ENCODE measurements at places on chromosomes 13 and 19.

GRCh38 chr13:24308068-24308445 is 1.3 kb upstream of the C1QTNF9 start:
- no peak for DNase-seq

GRCh38 chr19:55676889-55677505 is 2.0 kb downstream of the EPN1 start:
- DNase-seq = no peak

GRCh38 chr13:62653371-62653770 is 1237.7 kb upstream of the PCDH20 start:
- DNase-seq = no peak

DNA sequence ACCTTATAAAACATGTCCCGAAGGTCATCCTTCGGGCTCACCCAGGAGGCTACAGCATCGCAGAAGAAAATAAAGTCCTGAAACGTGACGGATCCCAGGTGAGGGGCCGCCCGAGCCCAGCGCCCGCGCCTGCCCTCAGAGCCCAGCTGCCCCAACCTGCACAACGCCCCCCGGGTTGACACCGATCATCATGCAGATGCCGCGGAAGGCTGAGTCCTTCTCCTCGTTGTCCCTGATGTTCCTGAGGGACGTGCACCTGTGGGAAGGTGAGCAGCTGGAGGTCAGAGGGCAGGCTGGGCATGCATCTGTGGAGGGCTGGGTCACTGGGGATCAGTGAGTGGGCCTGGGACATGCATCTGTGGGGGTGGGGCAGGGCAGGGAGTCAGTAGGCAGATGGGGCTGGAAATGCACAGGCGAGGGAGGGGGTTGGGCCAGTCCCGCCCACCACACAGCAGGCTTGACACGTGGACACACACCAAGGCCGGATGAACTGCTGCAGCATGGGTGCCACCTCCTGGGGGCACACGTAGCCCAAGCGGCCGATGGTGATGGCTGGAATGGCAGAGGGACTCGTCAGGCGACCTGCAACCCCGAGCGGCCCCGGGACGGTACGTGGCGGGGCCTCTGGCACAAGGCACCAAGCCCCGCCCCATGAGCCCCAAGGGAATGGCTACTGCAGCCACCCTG is 5.3 kb upstream of the FBXW9 start:
- DNase-seq = no peak

DNA sequence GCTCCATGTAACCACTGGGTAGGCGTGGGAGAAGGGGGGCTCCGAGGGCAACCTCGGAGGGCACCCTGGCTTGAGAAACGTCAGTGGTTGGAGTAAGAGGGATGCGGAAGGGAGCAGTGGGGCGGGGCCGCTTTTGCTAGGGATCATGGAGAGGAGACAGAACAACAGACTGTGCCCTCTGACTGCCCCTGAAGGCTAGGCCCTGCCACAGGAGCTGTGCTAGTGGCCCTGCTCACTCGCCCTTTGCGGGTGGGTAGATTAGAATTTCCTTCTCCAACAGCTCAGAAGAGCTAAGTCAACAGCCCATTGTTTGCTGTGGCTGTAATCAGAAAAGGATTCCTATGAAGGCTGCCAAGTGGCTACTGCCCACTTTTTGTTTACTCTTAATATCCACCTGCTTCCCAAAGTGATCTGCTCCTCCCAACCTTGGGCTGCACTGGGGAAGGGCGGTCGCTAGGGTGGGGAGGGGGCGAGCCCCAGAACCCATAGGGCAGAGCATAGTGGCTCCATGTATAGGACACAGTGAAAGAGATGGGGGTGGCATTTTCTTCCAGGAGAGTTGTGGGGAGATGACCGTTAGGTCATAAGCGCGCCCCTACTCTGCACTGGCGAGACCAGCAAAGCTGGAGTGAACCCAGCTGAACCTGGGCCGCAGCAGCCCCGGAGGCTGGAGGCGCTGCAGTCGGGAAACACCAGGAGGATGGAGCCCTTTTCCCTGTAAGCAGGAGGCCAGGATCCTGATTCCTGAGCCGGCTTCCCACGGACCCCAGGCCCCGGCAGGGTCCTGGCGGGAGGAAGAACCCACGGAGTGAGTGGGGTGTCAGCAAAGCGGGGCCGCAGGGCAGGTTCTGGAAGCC is 1.9 kb upstream of the C1QTNF9 start:
- DNase-seq = no peak

GRCh38 chr13:40878823-40879222 is 89.4 kb downstream of the SLC25A15 start:
- no peak for DNase-seq

DNA sequence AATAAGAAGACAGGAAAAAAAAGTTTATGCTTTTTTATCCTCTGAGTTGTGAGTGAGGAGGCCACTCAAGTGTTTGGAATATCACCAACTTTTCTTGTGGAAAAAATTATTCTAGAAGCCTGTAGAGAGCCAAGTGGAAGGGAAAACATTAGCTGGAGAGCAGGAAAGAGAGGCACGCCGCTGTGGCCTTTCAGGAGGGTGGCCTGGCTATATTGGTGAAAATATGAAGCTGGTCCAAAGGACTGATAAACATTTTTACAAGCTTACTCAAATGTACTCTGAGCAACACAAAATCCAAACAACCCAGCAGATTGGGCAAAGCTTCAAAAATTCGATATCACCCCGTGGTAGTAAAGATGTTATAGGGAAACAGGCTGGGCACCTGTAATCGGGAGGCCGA is 2.3 kb upstream of the EIF3G start:
- DNase-seq = no peak

- no peak for DNase-seq
Measured at GRCh38 chr19:41695745-41696144, 7.7 kb upstream of the CEACAM7 start.

GRCh38 chr13:113864273-113864890 is 506 bp upstream of the GAS6 start:
- no peak for DNase-seq

DNA sequence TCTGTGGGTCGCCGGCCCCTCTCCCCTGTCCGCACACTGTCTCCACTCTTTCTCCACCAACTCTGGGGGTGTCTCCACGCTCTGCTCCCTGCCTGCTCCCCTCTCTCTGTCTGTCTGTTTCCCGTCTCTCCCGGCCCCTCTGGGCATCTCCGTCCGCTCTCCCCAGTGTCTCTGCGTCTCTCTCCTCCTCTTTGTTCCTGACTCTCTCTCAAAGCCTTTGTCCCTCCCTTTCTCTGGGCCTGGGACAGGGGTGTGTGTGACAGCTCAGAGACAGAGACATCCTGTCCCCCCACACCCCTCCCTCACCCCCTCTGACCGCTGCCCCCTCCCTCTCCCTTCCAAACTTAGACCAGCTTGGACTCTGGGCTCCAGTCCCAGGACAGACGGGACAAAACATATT is 668 bp upstream of the SBK3 start:
- DNase-seq = no peak

GRCh38 chr13:22227895-22228294 is 557.0 kb downstream of the FGF9 start:
- no peak for DNase-seq

GRCh38 chr19:16087940-16088339 is 11.6 kb downstream of the TPM4 start:
- DNase-seq = no peak

- no peak for DNase-seq
Measured at GRCh38 chr13:32840989-32841713, 175.1 kb upstream of the KL start.

DNA sequence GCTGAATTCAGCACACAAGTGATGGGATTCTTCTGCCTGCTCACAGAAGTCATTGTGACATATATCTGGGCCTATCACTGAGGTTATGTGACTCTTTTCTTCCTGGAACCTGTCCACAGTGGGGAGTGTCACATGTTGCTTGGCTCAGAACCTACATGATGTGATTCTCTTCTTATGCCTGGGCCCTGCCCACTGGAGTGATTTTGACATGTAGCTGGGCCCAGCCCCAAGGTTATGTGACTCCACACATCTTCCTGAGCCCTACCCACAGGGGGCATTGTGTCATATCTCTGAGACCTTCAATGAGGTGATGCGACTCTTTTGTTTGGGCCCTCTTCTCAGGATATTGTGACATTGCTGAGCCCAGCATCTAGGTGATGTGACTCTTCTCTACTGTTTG is 17.4 kb upstream of the ZNF429 start:
- DNase-seq = no peak

- DNase-seq = no peak
Measured at GRCh38 chr13:40077396-40078027, 422.1 kb downstream of the COG6 start.

DNA sequence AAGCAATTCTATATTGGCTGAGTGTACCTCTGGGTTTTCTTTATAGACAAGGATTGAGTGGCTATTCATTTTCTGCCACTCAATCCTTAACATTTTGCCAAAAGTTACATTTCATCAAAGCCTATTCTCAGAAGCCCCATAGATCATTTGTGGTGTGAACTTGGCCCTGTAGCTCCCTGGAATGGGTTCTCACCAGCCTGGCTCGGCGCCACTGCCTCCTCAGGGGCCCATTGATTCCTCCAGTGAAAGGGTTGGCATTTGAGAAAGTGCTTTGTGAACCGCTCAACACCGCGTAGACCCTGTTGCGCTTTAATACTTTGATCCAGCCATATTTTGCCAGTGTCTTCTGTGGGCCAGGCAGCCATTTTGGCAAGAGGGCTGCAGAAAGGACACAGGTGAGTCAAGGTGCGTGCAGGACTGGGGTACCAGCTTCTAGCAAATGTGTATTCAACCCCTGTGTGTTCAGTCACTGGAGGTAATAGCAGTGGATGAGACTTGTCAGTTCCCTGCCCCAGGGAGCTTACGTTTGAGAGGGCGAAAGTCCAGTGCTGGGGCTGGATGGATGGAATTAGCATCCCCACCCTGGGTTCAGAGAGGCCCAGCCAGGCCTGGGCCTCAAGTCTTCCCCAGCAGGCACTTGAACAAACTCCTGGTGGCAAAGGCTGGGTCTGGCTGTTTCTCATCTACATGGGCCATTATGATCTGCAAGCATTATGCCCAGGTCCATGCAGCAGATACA is 3.8 kb downstream of the RAB8A start:
- no peak for DNase-seq

- DNase-seq = no peak
Measured at GRCh38 chr13:39347926-39348901, 254.8 kb downstream of the LHFPL6 start.

DNA sequence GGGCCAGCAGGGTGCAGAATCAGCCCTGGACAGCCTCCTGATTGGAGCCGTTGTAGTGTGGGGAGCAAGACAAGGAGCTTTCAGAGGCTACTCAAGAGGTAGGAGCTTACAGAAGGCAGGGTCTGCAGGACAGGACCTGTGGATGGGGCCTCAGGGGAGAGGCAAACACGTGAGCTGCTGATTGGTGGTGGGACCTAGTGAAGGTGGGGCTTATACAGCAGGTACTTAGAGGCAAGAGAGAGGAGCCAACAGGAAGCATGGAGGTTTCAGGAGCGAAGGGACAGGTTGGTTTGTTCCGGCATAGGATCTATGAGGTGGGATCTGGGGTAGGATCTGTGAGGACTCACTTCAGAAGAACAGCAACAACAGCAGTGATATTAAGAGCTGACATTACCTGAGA is 32.4 kb downstream of the ZSWIM4 start:
- DNase-seq = no peak

DNA sequence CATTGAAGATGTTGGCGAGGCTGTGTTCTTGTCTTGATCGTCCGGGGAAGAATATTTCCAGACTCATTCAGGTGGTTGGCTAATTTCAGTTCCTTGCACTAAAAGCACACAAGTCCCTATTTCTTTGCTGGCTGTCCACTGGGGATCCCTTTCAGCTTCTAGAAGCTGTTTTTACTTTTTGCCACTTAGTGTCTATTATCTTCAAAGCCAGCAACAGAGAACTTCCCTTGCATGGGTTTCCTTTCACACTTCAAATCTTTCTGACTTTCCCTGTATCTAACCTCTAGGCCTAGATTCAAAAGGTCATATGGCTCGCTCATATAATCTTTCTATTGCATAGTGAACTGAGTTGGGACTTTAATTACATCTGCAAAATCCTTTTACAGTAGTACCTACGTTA is 215.3 kb upstream of the PCDH9 start:
- DNase-seq = no peak

DNA sequence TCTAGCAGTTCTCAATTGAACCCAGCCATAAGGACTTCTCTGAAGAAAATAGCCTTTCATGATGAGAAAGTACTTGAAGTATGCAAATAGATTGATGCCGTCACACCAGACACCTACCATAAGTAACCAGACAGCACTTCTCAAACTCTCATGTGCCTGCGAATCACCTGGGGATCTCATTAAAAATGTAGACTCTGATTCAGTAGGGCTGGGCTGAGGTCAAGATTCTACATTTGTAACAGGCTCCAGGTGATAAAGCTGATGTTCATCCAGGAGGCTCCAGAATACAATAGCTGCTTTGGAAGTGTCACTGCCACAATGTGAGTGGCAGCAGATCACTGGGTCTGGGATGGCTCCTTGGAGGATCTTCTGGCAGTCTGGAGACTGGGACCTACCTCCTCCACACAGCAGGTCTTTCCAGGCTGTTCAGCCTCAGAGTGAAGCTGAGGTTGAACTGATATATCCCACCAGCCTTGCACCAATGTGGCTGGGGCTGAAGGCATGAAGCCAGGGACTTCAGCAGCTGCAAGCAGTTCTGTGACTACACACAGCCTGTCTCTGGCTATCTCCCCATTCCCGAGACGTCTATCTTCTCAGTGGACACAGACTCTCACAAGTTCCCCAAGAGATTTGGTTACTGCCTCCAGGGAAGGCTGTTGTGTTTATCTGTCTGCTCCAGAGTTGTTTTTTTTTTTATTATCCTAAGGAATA is 9.1 kb downstream of the MBNL2 start:
- DNase-seq = no peak

DNA sequence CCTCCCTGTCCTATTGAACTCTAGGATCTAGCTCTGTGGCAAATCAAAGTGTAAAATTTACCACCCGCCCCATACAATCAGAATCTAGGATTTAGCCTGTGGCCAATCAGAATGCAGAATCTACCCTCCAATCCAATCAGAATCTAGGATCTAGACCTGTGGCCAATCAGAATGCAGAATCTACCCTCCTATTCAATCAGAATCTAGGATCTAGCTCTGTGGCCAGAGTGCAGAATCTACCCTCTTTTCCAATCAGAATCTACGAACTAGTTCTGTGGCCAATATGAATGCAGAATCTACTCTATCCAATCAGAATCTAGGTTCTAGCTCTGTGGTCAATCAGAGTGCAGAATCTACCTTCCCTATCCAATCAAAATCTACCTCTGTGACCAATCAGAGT is 25.8 kb downstream of the PRKD2 start:
- no peak for DNase-seq

- DNase-seq = no peak
Measured at GRCh38 chr19:30011051-30011578, 69.1 kb downstream of the URI1 start.

- no peak for DNase-seq
Measured at GRCh38 chr19:38515896-38516295, 82.4 kb downstream of the RYR1 start.

DNA sequence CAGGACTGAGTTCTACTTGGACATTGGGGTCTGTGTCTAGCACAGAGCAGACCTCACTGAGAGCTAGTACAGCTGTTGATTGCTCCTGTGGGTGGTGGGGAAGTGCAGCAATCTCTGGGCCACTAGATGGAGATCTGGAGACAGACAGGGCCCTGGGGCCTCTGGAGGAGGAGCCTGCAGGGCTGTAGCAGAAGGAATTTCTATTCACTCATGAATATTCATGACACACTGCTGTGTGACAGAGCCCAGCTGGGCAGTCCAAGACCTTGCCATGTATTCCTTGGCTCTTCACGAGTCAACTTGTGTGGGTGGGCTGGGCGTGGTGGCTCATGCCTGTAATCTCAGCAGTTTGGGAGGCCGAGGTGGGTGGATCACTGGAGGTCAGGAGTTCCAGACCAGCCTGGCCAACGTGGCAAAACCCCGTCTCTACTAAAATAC is 37.5 kb downstream of the SUGP2 start:
- no peak for DNase-seq

All from CD4-positive, alpha-beta T cell treated with Interleukin-15 for 4 hours (primary cell).